ENCODE measurements at places on chromosomes 4 and X.

- DNase-seq: no peak
Observed at GRCh38 chrX:113947548-113947947, 636.3 kb upstream of the HTR2C start.

- peak; percentile 58 for DNase-seq
Observed at GRCh38 chr4:148649652-148650331, 207.6 kb upstream of the NR3C2 start.

DNA sequence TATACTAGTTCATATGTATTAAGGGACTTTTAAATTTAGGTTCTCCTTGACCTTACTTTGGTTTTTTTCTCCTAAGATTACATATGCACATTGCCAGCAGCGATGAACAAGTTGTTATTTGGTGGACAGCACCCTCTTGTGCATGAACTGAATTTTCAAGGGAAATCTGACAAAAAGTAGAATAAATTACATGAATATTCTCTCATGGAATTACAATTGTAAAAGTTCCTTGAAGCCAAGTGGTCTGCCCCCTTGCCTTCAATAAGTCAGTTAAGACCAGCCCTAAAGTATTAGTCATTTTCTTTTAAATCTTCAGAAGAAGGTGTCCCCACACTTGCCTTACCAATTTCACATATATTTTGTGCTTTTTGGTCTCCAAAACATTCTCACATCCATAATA is 30.7 kb upstream of the SMARCA5 start:
- peak; percentile 62 for DNase-seq

- peak; percentile 90 for DNase-seq
Observed at GRCh38 chr4:2745981-2746806, 9.9 kb downstream of the TNIP2 start.

DNA sequence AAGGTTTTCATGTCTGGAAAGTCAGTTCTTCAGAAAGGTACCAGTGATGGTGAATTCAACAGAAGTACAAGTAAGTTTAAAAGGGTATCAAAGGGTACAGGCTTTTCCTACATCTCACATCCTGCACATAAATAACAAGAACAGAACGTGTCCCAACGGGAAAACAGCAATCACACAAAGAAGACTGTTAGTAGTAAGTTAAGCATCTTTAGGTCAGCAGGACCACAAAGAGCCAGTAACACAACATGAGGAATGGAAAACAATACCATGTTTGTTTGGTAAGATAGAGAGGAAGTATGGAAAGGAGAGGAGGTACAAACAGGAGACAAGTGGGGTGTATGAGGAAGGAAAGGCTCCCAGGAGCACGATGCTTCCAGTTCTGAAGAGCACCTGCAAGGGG is 43.2 kb downstream of the SAT1 start:
- DNase-seq: no peak

GRCh38 chrX:119156241-119156640 is 28.6 kb upstream of the KIAA1210 start:
- no peak for DNase-seq

DNA sequence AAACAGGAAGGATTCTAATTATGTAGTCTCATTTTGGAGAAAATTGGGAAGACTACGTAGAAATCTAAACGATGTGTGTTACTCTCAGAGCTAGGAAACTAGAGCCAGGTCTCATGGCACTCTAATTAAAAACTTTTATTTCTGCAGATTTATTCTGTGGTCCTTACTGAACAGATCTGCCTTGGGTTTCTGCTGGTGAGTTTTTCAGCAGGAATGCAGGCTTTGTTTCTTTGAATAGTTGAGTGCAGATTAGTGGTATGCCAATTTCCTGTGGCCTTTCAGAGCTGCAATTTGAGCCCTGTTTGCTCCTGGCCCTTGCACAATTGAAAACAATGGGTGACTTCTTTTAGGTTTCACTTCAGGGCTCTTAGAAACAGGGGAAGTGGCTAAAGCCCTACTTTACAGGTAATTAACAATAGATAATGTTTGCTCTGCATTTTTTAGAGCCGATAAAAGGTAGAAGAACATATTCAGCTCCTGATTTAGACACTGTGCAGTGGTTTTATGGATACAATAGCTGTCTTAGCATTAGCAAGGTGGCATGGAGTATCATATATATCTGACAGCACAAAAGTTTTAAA is 21.8 kb downstream of the SPRY1 start:
- DNase-seq: peak; percentile 81

Measured in ELR (cell line).